ENCODE measurements at places on chromosomes 1 and 21. TPM values are rescaled to one million over a fixed set of nuclear protein-coding genes. Genes with fewer than 3 reads are reported as not detected.
A peak's percentile ranks its signal among the peaks of the same experiment; 100 is the strongest.

The PCP4 gene
- not detected for total RNA-seq

The ZNF644 gene
- 81.3 TPM for total RNA-seq

The ANGPTL3 gene
- total RNA-seq: not detected

The PAQR6 gene
- total RNA-seq: not detected

The SLX9 gene
- total RNA-seq: 24.1 TPM

The DNAJC28 gene
- total RNA-seq: 1.9 TPM

GRCh38 chr1:84042461-84042860, 43.5 kb upstream of the TTLL7 start:
- no peak for DNase-seq

- no peak for DNase-seq
These were observed 10.0 kb downstream of the ARMH1 start for GRCh38 chr1:44684525-44684924.

- no peak for DNase-seq
These were observed 1545.1 kb downstream of the AMY1C start for GRCh38 chr1:105294838-105295237.

DNA sequence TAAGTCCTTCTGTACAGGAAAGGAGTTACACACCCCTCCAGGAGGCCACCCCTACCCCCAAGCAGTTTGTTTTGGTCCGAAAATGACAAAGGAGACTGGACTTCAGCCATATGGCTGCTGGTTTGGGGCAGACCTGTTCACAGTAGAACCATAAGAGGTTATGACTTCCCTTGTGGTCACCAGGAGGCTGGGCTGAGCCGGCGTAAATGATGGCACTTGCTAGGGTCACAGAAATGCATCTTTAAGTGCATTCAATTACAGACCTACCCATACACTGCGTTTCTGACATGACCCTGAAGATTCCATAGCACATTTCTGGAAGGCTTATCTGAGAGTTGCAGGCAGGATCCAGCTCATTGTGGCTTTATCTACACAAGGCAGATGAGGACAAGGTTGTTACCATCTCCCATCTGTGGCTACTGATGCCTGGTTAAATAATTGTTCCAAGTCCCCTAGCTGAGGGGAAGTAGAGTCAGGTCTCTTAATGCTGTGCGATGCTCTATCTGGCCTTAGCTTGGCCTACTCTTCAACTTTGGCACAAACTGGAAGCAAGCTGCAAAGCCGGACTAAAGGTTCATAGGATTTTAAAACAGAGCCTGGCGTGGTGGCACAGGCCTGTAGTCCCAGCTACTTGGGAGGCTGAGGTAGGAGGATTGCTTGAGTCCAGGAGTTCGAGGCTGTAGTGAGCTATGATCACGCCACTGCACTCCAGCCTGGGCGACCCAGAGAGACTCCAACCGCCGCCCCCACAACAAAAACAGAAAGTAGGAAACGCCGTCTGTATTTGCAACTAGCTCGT, 1.7 kb upstream of the TRIM67 start:
- DNase-seq: no peak

GRCh38 chr1:16349847-16350406, 2.4 kb downstream of the FBXO42 start:
- no peak for DNase-seq

DNA sequence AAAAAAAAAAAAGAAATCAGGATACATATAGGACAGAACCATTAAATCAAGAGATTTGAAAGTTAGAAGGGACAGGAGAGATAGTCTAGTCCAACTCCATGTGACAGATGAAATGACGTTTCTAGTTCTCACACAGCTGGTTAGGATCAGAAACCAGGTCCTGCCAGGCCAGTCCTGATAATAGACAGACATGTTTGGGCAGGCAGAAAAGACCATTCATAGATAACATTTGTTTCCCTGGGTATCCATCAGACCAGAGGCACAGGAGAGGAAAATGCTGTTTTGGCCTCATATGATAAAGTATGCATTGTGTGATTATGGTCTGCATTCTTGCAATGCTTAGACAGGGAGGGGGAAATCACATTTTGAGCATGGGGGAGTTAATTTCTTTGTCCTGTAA, 29.3 kb downstream of the ZBTB8B start:
- no peak for DNase-seq

DNA sequence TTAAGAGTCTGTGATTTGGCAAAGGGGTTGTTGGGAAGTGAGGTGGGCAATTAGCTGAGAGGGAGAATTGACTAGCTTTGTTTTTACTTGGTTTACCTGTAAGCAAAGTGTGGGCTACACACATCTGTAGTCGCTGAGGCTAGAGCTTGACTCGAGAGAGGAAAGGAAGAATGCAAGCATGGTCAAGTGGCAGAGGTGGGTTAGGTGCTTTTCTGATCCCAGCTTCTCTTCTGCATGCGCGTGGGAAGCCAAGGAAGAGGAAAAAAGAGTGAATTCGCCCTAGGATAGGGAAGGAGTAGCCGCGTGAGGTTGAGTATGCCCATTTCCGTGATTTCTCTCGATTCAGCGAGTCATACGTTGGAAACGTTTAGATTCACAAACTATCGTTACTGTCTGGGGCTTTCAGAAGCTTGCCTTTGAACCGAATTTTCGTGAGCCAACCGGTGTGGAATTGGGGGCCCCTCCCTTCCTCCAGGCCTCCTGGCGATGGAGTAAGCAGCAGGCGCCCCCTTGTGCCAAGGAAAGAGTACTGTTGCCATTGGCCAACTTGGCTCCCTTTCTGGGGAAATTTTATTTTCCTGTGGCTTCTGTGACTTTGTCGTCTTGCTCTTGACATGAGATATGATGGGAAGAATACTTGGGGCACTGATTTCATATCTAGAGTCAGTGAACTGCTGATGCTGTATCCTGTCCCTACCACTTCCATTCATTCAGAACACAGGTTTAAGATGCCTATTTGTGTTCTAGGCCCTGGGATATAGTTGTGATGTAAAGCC, 1.3 kb downstream of the PIGV start:
- DNase-seq: peak; percentile 61

- DNase-seq: no peak
These were observed 21.0 kb downstream of the PCSK9 start for GRCh38 chr1:55060133-55060999.

DNA sequence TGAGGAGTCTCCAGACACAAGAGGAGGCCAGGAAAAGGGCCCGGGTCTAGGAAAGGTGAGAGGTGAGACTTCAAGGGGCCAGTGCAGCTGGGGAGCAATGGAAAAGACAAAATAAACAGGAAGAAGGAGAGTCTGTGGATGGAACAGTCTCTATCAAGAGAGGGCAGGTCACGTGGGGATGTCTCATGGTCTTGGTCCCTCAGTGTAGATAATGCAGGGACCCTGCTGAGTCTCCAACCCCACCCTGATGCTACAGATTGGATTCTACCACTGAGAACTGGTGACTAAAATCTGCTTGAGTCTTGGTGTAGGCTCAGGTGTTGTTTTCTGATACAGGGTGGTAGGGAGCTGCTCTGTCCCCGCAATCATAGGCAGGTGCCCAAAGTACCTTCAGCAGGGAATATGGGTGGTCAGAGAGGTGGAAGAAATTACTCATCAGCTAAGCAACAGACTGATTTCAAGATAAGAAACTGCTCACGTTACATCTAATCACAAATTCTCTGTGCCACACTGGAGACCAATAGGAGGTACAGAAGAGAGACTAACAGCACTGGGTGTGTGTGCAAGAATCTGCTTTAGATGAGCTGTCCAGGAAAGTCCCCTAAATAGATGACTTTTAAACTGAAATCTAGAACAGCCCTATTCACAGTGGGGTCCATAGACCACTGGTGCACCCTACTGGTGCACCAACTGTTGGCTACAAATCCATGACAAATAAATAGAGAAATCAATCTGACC, 101.5 kb upstream of the TLR5 start:
- no peak for DNase-seq

DNA sequence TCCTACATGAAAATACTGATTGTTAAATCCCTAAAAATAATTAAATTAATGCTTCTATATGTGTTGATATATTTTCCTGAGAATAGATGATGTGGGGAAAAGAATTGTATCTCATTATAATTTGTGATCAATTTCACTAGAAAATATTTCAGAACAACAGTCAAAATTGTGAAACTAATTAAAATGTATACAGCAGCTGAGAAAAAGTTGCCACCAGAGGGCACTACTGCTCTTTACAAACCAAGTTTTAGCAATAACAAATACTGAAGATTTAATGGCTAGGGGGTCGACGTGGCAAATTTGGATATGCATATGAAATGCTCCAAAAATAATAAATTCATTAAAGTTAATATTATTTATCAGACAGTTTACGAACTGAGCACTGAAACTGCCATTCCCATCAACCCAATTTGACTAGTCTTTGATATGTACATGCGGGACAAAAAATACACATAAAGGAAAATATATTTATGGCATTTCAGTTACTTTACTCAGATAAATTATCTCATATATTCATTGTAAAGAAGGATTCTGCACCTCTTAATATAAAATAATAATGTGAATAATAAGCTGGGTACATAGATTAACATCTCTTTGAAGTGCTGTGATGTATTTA, 96.3 kb upstream of the TMPRSS15 start:
- DNase-seq: peak; percentile 2

DNA sequence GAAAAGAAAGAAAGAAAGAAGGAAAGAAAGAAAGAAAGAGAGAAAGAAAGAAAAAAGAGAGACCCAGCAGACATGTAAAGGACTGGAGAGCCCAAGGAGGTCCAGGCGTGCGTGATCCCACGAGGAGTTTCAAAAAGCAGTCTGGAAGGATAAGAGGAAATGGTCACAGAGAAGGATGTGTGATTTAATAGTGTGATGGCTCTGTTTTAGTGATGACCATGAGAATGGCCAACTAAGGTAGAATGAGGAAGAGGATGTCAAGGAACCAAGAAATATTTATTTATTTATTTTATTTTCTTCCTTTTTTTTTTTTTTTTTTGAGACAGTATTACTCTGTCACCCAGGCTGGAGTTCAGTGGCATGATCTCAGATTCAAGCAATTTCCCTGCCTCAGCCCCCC, 25.5 kb downstream of the PTGS2 start:
- no peak for DNase-seq

DNA sequence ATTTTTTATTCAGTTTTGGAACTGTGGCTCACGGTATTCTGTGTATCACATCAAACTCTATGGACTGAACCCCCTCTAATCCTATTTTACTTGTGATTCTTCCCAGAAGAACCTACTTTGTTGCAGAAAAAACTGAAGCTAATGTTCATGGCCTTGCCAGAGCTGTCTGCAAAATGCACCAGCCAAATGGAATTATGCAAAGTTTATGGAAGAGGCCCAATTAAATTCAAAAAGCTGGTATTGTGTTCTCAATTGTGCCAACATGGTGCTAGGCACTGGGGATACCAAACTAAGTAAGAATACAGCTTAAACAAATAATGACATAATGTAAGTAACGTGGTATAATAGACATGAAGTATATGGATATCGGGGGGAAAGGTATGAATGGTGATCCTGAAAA, 273.8 kb upstream of the DUSP10 start:
- no peak for DNase-seq

Data from renal cortical epithelial cell (primary cell).